CMK (cell line): ENCODE measurements at places on chromosomes 2 and 18.

DNA sequence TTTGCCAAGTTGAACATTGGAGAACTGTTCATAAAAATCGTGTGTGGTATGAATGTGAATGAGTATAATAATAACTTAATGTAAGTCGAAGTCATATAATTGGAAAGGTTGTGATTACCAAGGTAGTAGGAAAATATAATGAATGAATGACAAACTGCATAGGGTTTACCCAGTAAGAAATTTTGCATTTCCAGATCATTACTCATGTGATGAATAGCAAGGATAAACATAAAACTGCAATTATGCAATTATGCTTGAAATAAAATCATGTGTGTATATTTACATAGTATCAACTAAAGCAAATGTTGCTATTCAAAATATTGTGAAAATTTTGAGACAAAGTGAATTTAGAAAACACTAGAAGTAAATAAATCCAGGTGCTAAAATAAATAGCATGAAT lies 1108.7 kb upstream of the TMEFF2 start:
- DNase-seq: no peak

DNA sequence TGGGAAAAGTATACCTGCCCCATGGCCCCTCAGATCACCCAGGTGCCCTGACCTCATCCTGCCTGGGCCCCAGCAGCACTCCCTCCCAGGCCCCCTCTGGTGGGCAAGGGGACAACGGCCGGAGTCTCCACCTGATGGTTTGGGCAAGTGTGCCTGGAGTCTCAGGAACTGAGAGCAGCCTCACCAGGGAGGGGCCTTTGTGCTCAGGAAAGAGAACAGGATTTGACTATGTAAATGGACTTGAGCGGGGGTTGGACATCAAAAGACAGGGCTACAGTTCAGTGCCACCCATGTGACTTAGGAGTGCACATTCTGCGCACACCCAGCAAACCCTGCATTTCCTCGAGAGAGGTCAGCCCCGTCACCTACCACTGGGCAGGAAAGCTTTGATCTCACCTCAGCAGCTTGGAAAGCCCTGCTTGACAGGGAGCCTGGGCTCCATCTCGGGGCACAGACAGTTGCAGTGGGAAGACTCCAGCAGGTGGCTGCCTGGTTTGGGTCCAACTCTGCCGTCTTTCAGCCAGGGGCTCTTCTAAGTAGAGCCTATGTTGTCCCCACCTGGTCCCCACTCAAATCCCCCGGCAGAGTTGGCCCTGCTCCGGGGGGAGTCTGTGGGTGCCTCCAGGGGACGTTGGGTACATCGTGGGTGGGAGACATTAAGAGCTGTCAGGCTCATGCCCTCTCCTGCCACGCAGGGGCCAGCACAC lies 3.3 kb downstream of the INPP5D start:
- no peak for DNase-seq

- DNase-seq: no peak
These were observed 42.9 kb downstream of the NCK2 start for GRCh38 chr2:105787376-105788318.

- no peak for DNase-seq
These were observed 71.1 kb upstream of the DSC1 start for GRCh38 chr18:31233621-31234275.

DNA sequence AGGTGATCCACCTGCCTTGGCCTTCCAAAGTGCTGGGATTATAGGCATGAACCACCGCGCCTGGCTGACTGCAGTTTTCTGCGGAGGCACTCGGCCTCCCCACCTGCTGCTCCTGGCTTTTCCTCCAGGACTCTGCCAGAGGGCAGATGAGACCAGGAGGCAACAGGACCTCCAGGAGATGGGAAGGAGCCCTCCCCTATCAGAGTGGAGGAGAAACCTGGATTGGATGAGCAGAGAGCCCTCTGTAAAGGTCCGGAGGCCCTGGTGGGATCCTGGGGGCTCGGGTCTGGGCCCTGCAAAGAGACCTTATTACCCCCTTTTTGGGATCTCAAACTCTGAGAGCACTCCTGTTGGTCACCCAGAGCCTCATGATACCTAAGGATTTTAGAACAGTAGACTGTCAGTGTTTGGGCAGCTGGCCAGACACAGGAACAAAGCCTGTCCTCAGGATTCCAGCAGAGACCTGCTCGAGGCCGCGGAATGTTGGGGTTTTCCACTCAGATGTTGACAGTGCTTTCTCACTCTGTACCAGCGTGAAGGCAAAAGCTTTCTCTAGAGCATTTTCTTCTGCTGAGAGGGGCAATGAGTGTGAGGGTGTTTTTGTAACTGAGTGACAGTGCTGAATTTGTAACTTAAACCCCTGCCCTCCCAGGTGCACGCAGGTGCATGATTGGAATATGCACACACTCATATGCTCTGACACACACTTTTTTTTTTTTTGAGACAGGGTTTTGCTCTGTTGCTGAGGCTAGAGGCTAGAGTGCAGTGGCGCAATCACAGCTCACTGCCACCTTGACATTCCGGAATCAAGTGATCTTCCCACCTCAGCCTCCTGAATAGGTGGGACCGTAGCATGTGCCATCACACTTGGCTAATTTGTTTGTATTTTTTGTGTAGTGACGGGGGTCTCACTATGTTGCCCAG lies 48.4 kb downstream of the NPPC start:
- DNase-seq: no peak

DNA sequence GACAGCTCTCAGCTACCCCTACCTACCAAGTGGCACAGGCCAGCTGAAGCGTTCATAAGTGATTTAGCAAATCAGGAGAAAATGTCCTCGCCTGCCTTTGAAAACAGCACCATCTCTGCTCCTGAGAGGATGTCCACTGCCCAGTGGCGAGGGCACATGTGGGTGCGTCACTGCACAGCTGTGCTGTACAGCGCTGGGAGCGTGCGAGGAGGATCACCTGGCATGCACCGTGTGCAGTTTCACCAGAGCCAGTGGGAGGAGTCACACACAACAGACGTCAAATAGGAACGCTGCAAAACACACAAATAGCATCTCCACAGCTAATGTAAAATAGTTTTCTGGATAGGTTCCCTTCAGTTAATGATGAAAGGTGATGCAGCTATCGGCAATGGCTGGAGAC lies 154.1 kb downstream of the HDAC4 start:
- no peak for DNase-seq

- no peak for DNase-seq
These were observed 20.3 kb downstream of the SALL3 start for GRCh38 chr18:78999939-79000338.

- DNase-seq: no peak
These were observed at the start of gene CYS1 for GRCh38 chr2:10079870-10080535. Gene CYS1 (minus strand): TSS chr2:10080411. CDS start chr2:10080223, 188 bp downstream.

DNA sequence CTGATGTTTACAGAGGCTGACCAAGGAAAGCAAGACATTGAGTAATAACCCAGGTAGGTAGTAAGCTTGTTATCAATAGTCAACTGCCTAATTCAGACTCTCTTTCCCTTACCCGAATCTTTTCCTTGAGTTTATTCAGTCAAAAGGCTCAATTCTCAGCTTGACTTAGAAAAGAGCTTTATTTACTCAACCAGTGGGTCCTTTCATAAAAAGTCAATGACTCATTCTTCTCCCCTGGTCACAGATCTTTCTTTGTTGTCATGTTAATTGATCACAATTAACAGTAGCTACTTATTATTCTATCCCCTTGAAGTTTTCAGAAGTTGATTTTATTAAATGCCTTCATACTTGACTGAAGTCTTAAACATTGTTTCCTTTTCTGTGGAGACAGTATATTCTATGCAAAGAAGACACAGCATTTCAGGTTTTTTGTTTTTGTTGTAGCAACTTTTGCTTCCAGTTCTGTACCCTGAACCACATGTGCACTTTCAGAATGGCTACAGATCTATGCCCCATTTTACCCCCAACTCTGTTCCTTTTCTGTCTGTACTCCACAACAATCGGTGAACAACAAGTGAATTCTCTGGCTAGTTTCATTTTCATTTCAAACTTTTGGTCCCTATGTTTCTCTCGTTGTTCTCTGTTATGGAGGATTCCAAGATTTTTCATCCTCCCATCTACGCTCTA lies 428.3 kb downstream of the NCKAP5 start:
- no peak for DNase-seq

- DNase-seq: no peak
These were observed at the start of gene PTPRN for GRCh38 chr2:219309278-219309677. Gene PTPRN (minus strand): TSS chr2:219309401. CDS start chr2:219309332, 69 bp downstream.

DNA sequence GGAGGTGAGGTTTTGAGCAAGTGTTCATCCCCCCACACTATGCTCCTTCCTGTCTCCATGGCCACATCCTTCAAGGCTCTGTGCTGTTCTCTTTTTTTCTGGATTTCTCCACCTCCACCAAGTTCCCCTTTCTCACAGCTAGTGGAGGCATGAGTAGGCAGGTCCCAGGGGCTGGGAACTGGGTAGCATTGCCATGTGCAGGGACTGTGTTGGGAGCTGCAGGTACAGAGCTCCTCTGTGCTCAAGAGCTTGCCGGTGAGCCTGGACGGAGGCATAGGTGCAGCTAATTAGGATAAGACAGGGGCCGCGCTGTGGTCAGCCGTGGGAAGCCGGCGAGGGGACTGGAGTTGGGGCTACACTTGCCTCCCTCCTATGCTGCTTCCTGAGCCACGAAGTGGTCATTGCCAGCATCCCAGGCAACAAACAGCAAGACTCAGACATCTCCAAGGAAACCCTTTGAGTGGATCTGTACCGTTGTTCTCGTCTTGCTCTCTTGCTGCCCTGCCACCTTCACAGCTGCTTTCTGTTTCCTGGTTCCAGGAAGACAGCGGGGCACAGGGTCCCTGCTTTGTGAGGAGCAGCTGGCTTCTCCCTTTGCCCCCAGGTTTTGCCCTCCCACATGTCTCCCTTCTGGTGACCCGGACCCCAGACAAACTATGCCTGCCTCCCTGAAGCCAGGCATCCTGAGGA lies 36.9 kb downstream of the ATOH8 start:
- DNase-seq: no peak

- no peak for DNase-seq
These were observed 73.1 kb downstream of the TLK1 start for GRCh38 chr2:171087547-171087946.

DNA sequence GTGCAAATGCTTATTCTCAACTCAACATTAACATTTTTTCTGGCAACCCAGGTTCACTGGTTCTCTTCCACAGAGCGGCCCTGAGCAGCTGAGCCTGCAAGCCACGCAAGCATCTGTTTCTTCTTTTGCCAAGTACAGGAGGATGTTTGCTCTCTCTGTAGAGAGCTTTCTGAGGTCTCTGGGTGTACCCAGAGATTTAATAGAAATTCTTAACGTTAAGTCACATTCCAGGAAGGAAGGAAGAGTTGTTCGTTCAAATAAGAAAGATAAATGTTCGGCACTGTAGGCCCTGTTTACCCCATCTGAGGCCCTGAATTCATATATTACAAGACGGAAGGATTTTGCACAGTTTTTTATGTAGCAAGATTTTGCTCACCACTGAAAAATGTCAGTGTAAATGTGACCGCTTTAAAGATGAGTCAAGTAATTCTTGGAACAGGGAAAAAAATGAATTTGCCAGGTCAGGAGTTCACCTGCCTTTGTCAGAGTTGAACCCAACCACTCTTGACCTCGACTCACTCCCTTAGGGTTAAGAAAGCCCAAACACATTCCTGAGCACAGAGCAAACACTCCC lies 30.1 kb downstream of the KCTD18 start:
- DNase-seq: no peak

DNA sequence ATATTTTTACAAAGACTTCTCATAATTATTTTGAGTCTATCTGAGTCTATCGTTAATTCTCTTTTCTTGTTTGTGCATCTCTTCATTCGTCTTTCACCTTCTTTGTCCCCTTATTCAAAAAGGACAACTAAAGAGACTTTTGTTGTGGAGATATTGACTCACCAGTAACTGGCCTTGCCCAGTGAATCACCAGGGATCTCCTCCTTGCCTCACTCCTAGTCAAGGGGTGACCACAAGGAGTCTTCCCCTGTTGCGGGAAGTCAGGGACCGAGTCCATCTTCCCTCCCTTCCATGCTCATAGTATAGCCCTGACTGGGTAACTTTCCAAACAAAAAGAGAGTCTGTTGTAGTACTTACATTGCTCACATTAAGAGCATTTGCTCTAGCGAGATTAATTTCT lies 158.9 kb downstream of the NEB start:
- DNase-seq: no peak

DNA sequence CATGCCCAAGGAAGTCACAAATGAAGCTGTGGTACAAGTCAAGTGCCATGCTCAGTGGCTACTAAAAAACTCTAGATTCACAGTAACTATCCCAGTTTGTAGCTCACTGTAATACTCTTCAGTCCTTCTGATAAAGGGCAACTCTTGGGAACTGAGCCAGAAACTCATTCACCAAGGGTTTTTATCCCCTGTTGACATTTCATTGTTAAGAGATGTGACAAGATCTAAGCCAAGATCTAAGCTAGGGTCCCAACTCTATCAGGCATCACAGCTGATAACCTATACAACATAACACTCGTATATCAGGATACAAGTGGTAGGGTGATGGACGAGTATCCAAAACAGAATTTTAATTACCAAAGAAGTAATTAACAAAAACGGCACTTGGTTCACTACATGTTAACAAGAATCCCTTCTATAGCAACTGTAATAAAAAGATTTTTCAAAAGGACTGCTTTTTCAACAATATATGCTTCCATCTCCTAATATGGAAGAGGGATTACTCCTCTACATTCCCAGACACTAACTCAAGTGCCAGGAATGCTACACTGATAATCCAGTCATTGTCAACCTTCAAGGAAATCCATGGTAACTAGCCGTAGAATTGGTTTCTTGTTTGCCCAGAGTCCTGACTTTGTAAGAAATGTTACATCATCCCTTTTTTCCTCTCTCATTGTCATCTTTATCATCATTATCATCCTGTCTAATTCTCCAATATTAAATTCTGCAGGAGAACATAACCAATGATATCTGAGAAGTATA lies 111.7 kb downstream of the CDH2 start:
- no peak for DNase-seq

GRCh38 chr2:224398289-224398688 lies 3.6 kb downstream of the FAM124B start:
- no peak for DNase-seq

DNA sequence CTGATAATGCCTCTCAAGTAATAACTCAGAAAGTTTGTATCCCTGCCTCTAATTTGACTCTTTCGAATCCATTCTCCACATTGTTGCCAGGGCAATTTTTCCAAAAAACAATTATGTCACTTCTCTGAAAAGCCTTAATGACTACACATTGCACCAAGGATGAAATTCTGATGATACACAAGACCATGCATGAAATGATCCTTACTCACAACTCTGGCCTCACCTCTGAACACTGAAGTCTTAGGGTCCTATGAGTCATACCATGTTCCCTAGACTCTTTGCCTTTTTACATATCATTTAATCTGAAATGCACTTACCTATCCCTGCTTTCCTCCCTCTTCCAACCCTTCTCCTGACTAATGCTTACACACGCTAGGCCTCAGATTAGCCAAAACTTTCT lies 51.0 kb downstream of the WDPCP start:
- DNase-seq: no peak

GRCh38 chr2:99772591-99773331 lies 282.9 kb upstream of the REV1 start:
- DNase-seq: no peak
